ENCODE measurements at places on chromosomes 6 and 20.

DNA sequence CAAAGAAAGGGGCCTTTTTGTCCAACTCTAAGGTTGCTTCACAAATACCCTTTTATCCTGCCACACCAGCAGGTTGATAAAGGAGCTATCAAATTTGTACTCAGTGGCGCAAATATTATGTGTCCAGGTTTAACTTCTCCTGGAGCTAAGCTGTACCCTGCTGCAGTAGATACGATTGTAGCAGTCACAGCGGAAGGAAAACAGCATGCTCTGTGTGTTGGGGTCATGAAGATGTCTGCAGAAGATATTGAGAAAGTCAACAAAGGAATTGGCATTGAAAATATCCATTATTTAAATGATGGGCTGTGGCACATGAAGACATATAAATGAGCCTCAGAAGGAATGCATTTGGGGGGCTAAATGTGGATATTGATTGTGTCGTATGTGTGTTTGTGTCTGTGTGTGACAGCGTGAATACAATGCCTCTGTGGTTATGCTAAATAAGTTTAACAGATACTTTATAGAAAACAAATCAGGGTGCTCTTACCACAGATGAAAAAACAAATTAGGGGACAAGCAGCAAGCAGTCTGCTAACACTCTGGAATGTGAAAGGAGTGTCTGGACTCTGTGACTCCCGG lies 33.6 kb downstream of the HM13 start:
- no peak for DNase-seq

GRCh38 chr6:44225579-44226325 lies 2.4 kb downstream of the SLC29A1 start:
- no peak for DNase-seq

GRCh38 chr6:114172576-114173260 lies 170.1 kb downstream of the HS3ST5 start:
- no peak for DNase-seq

GRCh38 chr6:43843097-43843645 lies 73.2 kb downstream of the VEGFA start:
- no peak for DNase-seq

- DNase-seq = no peak
These were observed 170.7 kb downstream of the SLC16A10 start for GRCh38 chr6:111258010-111258409.

DNA sequence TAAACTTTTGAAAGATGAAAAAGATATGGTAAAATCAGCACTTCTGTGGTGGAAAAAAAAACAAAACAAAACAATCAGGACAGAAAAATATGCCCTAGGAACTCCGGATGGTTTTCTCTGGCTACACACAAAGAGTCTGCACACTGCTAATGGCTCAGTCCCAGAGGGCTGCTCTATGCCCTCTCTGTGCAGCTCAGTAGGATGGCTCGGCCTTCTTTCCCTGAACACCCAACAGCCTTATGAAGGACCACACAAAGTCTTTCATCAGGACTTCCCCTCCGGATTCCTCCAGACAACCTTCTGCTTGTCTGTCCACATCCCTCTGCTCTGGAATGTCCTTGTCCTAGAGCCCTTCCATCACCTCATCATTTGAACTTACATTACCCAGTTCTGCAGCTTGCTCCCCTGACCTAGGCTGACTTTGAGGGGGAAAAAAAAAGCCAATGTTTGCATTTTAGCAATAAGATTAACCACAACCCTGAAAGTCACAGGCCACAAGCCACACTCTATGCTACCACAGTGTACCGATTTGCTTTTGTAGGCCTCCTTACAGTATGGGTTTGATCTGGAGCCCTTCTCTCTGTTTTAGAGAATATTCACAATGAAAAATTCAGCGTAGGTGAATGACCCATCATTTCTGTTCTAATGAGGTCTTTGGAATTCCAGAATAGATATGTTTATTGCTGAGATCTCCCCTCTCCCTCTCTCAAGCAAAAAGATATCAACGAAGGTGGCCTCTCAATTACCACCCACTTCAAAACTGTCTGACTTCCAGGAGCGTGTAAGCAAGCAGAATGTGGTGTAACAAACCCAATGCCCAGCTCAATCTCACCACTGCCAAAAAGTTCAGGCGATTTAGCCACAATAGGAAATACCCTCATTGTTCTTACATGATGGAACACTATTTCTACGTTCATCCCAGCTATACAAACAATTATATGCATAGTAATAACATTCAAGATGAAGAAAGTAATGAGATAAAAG lies 164.0 kb downstream of the GMDS start:
- no peak for DNase-seq

DNA sequence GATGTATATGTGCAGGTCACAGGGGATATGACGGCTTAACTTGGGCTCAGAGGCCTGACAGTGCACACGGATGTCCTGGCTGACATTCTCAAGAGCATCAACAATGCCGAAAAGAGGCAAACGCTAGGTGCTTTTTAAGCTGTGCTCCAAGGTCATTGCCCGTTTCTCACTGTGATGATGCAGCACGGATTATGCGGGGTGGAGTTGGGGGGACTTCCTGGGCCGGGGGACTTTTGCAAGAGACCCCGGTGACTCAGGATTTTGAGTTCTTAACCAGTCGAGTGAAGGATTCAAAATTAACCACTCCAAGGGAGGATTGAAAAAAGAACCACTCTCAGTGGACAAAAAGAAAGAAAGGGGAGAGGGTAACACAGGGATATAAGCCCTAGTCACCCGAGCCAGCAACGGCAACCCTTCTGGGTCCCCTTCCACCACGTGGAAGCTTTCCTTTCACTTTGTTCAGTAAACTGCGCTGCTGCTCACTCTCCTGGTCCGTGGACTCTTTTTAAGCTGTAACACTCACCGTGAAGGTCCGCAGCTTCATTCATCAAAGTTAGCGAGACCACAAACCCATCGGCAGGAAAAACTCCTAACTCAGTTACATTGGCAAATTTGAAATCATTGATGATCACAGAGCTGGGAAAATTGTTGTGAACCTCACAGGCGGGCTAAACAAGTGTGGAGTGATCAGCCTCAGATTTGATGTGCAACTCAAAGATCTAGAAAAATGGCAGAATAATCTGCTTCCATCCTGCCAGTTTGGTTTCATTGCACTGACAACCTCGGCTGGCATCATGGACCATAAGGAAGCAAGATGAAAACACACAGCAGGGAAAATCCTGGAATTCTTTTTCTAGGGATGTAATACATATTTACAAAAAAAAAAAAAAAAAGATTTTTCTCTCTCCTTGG lies 199.3 kb downstream of the ARID1B start:
- DNase-seq = no peak

DNA sequence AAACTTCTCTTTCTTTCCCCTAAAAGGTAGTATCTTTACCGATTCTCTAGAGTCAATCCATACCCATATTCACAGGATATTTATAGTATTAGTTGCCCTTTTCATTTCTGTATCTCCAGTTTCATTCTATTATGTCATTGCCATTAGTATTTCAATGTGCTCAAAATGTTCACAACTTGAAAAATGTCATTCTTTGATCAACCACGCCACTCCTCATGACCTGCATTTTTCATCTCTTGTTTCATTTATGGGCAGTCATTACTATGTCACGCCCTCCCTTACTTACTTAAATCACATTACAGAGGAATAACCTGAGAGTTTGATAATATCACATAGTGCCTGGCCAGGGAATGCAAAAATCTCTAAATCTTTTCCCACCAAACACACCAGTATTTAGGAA lies 427.3 kb upstream of the GJE1 start:
- no peak for DNase-seq

DNA sequence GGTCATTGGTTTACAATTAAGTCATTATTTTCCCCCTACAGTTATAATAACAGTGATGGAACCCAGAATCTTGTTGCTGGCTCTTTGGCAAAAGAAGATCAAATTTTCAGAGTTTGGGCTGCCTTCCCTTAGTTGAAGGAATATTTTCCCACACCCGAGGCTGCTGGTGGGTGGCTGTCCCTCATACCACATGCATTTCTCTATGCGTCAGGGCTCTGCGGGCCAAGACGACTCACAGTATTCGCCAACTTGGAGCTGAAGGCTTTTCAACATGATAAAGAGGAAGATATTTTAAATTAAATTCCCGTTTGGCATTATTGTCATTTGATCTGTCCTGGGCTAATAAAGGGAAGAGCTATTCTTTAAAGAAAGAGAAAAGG lies 102.2 kb upstream of the SASH1 start:
- no peak for DNase-seq

DNA sequence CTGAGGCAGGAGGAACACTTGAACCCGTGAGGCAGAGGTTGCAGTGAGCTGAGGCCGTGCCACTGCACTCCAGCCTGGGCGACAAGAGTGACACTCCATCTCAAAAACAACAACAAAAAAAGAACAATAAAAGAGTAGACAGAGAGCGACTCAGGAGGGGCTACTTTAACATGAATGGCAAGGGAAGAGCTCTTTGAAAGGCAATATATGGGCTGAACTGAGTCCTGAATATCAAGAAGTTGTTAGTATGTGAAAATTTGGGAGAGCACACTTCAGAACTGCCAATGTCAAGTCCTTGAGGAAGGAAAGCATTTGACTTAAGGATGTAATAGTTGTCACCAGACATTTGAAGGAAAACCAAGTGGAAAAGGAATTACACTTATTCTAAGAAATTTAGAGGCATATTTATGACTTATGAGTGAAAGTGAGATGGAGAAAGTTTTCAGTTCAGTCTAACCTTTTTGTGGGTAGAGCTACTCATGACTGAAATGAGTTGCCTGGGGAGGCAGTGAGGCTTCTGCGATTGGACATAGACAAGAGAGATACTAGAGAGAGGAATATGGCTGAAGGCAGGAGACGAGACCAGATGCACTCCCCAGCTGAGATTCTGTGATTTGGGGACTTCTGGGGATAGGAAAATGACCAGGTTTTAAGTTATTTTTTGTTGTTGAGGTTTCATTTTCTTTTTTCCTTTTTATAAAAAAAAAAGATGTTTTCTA lies 48.6 kb upstream of the SLC16A10 start:
- no peak for DNase-seq

- DNase-seq = no peak
These were observed 12.3 kb upstream of the HMGN4 start for GRCh38 chr6:26525838-26526237.

DNA sequence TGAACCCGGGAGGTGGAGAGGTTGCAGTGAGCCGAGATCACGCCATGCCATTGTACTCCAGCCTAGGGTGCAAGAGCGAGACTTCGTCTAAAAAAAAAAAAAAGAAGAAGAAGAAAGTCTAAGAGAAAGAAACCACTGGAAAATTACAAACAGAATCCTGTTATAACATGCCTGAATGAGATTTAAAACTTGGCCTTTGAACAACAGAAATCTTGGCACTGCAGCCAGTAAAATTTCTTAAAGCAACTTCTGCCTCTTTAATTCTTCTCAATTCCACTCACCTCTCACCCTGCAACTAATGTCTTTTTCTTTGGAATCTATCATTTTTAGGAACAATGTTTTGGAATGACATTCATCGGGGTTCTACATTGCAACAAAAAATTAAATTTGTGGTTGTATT lies 26.3 kb downstream of the PM20D2 start:
- DNase-seq = no peak

DNA sequence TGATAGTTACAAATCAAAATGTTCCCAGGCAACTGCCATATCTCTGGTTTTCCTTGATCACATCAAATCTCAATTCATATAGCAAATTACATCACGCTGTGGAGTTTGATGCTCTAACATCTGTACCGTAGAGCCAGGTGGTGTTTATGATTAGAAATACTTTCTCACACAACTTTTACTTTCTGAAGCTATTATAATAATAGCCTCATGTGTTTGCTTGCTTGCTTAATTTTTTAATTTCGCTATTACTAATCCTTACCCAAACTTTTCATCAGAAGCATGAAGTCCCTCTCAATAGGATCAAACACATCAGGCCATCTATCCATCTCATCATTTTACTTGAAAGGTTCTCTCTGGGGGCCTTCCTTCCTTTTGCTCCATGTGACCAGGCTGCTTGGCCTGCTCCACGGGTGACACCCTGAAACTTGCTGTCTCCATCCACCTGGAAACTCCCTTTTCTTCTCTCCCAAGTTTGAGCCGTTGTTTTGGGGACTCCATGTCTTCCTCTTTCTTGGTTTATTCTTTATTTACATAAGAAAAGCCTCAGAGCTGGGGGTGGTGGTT lies 75.4 kb downstream of the ADAT2 start:
- no peak for DNase-seq

DNA sequence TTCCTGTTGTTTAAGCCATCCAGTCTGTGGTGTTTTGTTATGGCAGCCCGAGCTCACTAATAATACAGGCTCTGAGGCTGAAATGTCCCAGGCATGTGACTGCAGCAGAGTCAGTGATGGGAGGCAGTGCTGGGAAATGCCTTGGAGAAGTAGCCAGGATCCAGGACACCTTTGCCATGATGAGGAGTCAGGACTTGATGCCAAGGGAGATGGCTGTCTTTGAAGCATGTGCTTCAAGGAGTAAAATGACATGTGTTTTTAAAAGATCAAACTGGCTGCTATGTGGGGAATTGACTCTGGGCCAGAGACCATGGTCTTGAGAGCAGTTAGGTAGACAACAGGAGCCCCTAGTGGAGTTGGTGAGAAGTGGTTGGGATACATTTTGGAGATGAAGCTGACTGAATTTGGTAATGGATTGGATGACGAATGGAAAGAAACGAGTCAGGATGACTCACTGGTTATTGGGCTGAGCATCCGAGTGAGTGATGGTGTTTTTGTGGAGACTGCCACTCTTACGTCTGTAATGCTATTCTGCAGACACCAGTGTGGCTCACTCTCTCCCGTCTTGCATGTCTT lies 322.2 kb downstream of the PLCB1 start:
- DNase-seq = peak; percentile 62

All from HuH-7 (cell line).